Bronchial smooth muscle cell (primary cell): ENCODE measurements at places on chromosomes 6 and 20. TPM values are rescaled to one million over a fixed set of nuclear protein-coding genes. Genes with fewer than 3 reads are reported as not detected.

TRAPPC3L gene
- 0.09 and 0.16 TPM in 2 replicates for total RNA-seq

OXT gene
- total RNA-seq: not detected in 2 replicates

EMILIN3 gene
- total RNA-seq: under 0.01 TPM in 1 of 2 replicates, not detected in the other

RSPO3 gene
- total RNA-seq: 0.77 and 2.7 TPM in 2 replicates

SPTLC3 gene
- total RNA-seq: 4.6 and 13.4 TPM in 2 replicates

HEBP2 gene
- total RNA-seq: 11.2 and 24.9 TPM in 2 replicates

RIPOR3 gene
- 7.7 and 22.1 TPM in 2 replicates for total RNA-seq

SLC26A8 gene
- total RNA-seq: under 0.01 TPM in 1 of 2 replicates, not detected in the other

PSORS1C2 gene
- not detected in 2 replicates for total RNA-seq

PNLDC1 gene
- 2.0 TPM in 1 of 2 replicates, not detected in the other for total RNA-seq

SCGN gene
- total RNA-seq: not detected in 2 replicates

PAX1 gene
- total RNA-seq: not detected in 2 replicates

APCDD1L gene
- total RNA-seq: 2.7 and 4.1 TPM in 2 replicates

SYNJ2 gene
- total RNA-seq: 27.1 and 57.6 TPM in 2 replicates

ZSCAN23 gene
- total RNA-seq: 5.7 and 6.1 TPM in 2 replicates

NEURL2 gene
- total RNA-seq: 4.7 and 6.8 TPM in 2 replicates

FAM83C gene
- not detected in 2 replicates for total RNA-seq

MYMX gene
- not detected in 2 replicates for total RNA-seq

SLC32A1 gene
- total RNA-seq: not detected in 2 replicates

TDRD6 gene
- 0.26 and 0.32 TPM in 2 replicates for total RNA-seq

TNXB gene
- total RNA-seq: 10.6 and 39.2 TPM in 2 replicates

PACRG gene
- 0.16 and 0.17 TPM in 2 replicates for total RNA-seq

GTSF1L gene
- not detected in 2 replicates for total RNA-seq

CALHM4 gene
- total RNA-seq: not detected in 2 replicates
